Stimulated activated CD8-positive, alpha-beta memory T cell treated with anti-CD3 and anti-CD28 coated beads, Interleukin-4, amount 100 ng/mL, for 24 hours (primary cell): ENCODE measurements at places on chromosomes 2 and 18.

DNA sequence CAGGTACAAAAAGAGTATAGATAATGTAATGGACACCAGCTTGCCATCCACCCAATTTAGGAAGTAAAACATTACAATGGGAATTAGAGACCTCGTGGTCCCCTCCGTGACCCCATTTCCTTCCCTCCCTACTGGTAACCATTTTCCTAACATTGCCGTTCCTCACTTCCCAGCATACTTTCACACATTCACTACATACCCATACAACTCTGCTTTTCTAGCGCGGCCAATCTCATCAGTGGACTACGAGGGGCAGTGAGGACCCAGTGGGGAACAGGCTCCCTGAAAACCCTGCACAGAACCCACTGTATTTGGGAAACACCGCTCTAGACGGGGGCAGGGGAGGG lies 1.1 kb downstream of the ENOSF1 start:
- peak; percentile 8 for DNase-seq

GRCh38 chr18:35155398-35156117 lies 85.3 kb upstream of the ZNF397 start:
- DNase-seq = no peak

GRCh38 chr2:29105375-29105774 lies 9.8 kb upstream of the CLIP4 start:
- no peak for DNase-seq

DNA sequence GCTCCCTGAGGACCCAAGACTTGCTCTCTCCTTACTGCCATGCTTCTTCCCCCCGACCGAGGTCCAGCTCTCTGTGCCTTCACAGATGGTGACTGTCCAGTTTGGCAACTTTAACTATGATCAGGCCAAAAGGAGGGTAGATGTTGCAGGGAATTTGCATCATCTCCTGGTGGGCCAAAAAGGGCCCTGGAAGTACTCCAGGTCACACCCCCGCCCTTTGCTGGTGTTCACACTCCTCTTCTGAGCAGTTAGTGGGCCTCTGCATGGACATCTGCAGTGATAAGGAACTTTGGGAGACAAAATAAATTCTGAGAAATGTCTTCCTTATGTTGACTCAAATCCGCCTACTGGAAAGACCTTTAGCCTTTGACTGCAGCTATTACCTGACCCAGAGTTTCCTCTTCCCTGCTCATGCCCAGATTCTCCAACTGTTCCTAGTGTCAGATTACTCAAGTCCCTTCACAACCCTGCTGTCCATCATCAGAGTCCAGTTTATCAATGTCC lies 234.4 kb downstream of the LOXHD1 start:
- no peak for DNase-seq

- DNase-seq = no peak
Measured at GRCh38 chr2:97936199-97936598, 59.5 kb downstream of the TMEM131 start.

GRCh38 chr2:29033656-29034055 lies 40.7 kb downstream of the PCARE start:
- no peak for DNase-seq

DNA sequence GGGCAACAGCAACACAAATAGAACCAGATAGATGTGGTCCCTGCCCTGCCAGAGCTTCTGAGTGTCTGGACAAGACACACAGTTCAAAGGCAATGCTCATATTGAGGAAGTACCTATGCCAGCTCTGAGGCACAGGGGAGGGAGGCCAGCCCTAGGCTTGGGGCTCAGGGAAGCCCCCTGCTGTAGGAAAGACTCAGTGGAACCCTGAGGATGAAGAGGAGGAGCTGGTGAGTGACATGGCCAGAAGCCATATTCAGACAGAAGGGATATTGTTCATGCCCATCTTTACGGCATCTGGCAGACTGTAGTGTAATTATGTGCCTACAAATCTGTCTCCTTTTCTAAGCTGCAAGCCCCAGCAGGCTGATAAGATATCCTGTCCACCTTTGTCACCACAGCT lies 8.8 kb downstream of the SIGLEC15 start:
- DNase-seq = no peak

DNA sequence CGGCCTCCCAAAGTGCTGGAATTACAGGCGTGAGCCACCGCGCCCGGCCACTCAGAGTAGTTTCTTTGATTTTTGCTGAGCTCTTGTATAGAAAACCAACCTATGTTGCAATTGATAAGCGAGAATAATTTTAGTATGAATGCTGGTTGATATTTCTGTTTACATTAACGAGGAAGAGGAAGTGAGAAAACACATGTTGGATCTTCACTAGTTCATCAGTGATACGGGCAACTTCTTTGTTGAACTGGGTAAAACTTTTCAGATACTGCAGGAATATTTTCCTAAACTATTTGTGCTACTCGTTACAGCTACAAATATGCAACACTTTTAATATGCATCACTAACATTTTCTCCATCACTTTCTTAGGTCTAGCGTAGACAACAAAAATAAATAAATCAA lies 67.9 kb upstream of the SLC25A52 start:
- DNase-seq = no peak
